Left cardiac atrium (tissue), 4 donors: ENCODE measurements at places on chromosomes 3 and 15. TPM values are rescaled to one million over a fixed set of nuclear protein-coding genes. Genes with fewer than 3 reads are reported as not detected.

The IL5RA gene
- total RNA-seq = 0.81 TPM

The GRK7 gene
- total RNA-seq = not detected

The IL17RD gene
- 3.9 TPM for total RNA-seq

The HACL1 gene
- 11.0 TPM for total RNA-seq

The WDR73 gene
- 14.7 TPM for total RNA-seq

The CCR5 gene
- total RNA-seq = 2.2 TPM

The CYP8B1 gene
- total RNA-seq = not detected

The PLSCR5 gene
- not detected for total RNA-seq

The TMOD2 gene
- total RNA-seq = 16.7 TPM

The SHQ1 gene
- 16.2 TPM for total RNA-seq

The ZPLD1 gene
- 0.34 TPM for total RNA-seq

The XCR1 gene
- 0.08 TPM for total RNA-seq

The PIERCE2 gene
- 1.2 TPM for total RNA-seq

The WDR93 gene
- total RNA-seq = not detected

The SCN11A gene
- total RNA-seq = not detected

The RPSA gene
- total RNA-seq = 579 TPM

The P2RY12 gene
- 2.7 TPM for total RNA-seq

The APBA2 gene
- total RNA-seq = 0.73 TPM

The COL6A6 gene
- 4.7 TPM for total RNA-seq

The PIK3CB gene
- 32.2 TPM for total RNA-seq

The FGF12 gene
- total RNA-seq = 245 TPM

The CD96 gene
- total RNA-seq = 2.9 TPM

The MYL3 gene
- total RNA-seq = 157 TPM

The DUOX1 gene
- 1.9 TPM for total RNA-seq

The SCG3 gene
- total RNA-seq = 0.15 TPM

The GOLGA6L2 gene
- not detected for total RNA-seq

The COL6A5 gene
- total RNA-seq = not detected

The GUCA1C gene
- not detected for total RNA-seq

The UCN2 gene
- not detected for total RNA-seq

The TTLL13 gene
- not detected for total RNA-seq

The SPATA12 gene
- total RNA-seq = not detected

The RAF1 gene
- 109 TPM for total RNA-seq

The CD80 gene
- 0.21 TPM for total RNA-seq

The HTR3E gene
- not detected for total RNA-seq

The ALDH1A2 gene
- 24.4 TPM for total RNA-seq

The CIB2 gene
- 66.9 TPM for total RNA-seq

The DNASE1L3 gene
- 1.4 TPM for total RNA-seq

The LRRC31 gene
- not detected for total RNA-seq

The TMC3 gene
- not detected for total RNA-seq

The LDHAL6B gene
- total RNA-seq = not detected

The FANCD2OS gene
- not detected for total RNA-seq

The FBXW12 gene
- not detected for total RNA-seq

The MRPL46 gene
- total RNA-seq = 42.4 TPM
